ENCODE measurements at places on chromosomes 2 and 18. TPM values are rescaled to one million over a fixed set of nuclear protein-coding genes. Genes with fewer than 3 reads are reported as not detected.

The TSPYL6 gene
- total RNA-seq, result not detected

The FAM98A gene
- total RNA-seq, result 39.9 TPM

The MRPL44 gene
- 21.1 TPM for total RNA-seq

The SLC16A14 gene
- total RNA-seq, result not detected

The IGFBP5 gene
- total RNA-seq, result 43.6 TPM

The MAP3K19 gene
- not detected for total RNA-seq
